ENCODE measurements at places on chromosomes 6 and 20.

GRCh38 chr6:134689177-134689576 lies 260.7 kb downstream of the ALDH8A1 start:
- DNase-seq: no peak

DNA sequence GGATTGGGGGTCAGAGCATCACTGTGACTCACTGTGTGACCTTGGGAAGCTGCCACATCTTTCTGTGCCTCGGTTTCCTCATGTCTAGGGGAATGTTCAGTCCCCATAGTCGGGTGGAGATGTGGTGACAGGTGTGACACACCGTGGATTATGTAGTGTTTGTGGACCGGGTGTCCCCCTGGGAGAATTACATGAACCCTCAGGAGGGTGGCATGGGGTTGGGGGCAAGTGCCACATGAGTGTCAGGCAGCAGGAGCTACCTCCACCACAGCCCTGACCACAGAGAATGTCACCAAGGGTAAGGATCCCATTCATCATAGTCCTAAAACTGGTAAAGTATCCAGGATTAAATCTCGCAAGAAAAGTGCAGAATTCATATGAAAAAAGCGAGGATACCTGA lies 23.2 kb downstream of the SUN5 start:
- no peak for DNase-seq

- no peak for DNase-seq
These were observed 120.4 kb downstream of the ARMC2 start for GRCh38 chr6:108968325-108969316.

DNA sequence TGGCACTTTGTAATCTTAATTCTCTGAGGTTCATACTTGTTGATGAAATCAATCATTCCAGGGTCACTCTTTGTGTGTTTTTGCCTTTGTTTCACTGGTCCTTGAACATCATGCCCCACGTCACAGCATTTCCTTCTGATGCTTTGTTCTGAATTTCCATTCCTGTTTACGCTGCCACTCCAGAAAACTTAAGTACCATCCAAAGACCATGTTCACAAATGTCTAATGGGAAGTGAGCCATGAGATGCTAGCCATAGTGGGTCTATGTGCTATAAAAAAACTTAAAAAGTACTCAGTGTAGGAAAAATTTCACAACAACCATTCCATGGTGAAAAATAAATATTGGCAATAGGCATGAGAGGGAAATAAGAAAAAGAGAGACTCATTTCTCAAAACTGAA lies 232.0 kb downstream of the IBTK start:
- DNase-seq: no peak

- no peak for DNase-seq
These were observed 2.6 kb upstream of the ANKRD6 start for GRCh38 chr6:89430201-89430962.

DNA sequence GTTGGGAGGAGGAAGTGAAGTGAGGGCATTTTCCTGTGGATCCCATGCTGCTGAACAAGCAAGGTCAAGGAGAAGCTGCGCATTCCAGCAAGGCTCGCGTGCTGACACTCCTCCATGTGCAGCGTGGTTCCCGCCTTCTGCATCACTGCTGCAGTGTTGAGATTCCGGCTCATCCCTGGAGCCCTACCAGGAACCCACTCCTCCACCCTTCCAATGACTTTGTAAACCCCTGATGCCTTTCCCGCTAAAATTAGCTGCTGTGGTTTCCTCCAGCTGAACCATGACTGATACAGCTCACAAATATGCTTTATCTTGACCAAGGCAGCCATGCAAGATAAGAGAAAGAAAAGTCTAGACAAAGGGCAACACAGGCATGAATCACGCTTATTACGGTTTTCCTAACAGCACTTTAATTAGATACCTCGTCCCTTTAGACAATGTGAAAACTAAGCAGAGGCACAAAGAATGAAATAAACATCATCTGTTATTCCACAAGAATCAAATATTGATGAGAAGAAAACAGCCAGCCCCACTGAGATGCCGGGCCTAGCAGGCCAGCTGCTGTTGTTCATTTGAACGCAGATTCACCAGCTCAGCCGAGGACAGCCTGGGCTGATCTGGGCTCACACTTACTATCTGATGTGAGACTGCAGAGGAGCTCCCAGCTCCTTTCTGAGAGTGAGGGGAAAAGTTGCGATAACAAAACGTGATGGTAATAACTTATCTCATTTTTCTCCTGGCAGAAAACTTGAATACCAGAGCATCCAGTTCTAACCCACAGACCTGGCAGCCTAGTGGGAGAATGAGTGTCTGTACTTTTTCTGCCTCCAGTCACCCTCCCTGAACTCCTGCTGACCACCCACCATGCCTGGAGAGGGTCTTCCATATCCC lies 14.2 kb upstream of the BNIP5 start:
- no peak for DNase-seq

DNA sequence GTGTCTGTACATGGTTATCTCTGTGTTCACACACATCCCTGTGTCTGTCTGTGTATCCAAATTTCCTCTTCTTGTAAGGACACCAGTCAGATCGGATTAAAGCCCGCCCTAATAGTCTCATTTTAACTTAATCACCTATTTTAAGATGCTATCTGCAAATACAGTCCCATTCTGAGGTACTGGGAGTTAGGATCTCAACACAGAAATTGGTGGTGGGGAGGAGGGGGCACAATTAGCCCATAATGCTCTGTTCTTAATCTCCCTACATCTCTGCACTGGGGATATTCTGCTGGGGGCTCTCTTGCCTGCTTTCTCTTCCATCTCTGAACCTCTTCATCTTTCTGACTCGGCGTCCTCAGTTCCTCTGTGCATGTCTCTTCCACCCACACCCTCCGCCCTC lies 320.7 kb downstream of the CDC5L start:
- DNase-seq: no peak

DNA sequence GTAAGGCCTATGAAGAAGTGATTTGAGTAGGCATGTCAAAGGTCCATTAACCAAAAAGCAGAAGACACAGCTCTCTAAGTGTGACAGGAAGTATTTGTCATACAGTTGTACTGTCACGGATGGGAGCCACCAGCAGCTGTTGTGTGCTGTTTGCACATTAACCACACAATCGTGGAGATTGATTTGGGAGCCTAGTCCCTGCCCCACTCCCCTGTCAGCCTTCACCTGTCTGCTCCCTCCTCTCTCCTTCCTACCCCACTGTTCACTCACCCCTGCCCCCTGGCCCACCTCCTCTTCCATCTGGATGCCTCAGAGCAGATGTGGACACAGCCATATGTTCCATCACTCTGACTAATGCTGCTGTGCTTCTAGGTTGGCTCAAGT lies 124.7 kb upstream of the SPACA1 start:
- no peak for DNase-seq

DNA sequence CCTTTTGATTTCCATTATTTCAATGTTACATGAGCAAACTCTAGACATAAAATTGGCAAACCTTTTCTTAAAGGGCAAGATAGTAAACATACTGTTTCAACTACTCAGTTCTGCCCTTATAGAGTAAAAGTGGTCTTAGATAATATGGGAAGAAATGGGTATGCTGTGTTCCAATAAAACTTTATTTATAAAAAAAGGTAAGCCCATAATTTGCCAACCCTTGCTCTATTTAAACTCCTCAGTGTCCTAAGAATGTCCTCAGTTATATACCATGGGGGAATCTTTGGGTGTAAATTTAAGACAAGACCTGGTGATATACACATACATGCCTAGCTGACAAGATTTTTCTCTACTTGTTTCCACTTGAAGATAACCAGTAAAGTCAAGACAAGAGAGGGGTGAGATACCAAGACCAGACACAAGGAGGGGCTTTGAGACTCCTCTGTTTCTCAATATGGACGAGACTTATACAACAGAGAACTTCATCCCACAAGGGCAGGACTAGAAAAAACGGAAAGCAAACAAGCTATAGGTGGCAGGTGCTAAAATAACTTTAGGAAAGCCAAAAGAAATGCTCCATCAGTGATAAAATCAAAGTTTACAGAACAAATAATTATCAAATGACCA lies 10.5 kb downstream of the SNX3 start:
- no peak for DNase-seq

DNA sequence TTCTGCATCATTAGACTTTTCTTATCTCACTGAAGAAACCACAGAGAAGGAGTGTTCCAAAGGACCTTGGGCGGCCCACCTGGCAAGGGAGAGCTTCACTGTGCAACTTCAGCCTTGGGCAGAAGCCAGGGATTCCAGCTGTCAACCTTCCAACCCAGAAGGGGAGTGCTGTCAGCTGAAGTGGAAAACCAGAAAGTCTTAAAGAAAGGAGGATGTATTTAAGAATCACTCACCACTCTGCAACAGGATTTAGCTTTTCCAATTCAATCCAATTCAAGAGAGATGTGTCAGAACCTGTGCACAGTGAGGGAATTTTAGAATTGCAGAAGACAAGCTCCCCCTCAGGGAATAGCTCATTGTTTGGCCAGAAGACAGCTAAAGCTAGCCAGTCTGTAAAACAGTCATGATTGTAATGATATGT lies 553.7 kb downstream of the CD83 start:
- no peak for DNase-seq

DNA sequence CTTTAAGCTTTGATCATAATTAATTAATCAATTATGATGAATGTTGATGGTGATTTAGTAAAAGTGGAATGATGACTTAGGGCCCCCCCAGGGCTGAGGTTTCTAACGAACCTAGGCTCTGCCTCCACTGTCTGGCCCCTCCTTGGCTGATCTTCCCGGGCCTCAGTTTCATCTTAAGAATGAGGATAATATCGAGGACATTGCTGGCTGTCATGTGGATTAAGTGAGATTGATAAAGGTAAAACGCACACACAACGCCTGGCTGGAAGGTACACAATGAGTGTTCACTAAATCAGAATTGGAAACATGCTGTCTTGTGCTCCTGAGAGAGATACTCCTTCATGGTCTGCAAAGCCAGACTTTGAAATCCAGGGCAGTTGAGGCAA lies 5.3 kb upstream of the SULF2 start:
- no peak for DNase-seq

GRCh38 chr6:137389150-137389704 lies 105.0 kb downstream of the OLIG3 start:
- DNase-seq: no peak

GRCh38 chr20:48165401-48165685 lies 380.1 kb upstream of the SULF2 start:
- DNase-seq: no peak

- DNase-seq: no peak
These were observed 13.8 kb downstream of the KCNQ5 start for GRCh38 chr6:72635636-72636035.

Data from LNCaP clone FGC (cell line).